ENCODE measurements at places on chromosomes 16 and 17. TPM values are rescaled to one million over a fixed set of nuclear protein-coding genes. Genes with fewer than 3 reads are reported as not detected.

USP31 gene
- 18.9 TPM for total RNA-seq

RNFT1 gene
- 12.9 TPM for total RNA-seq

KRT40 gene
- total RNA-seq = not detected

CCL4L2 gene
- not detected for total RNA-seq

PYY gene
- not detected for total RNA-seq

KRT31 gene
- total RNA-seq = not detected

CPNE7 gene
- total RNA-seq = not detected

PSMC3IP gene
- 4.1 TPM for total RNA-seq

MYH4 gene
- not detected for total RNA-seq

TP53TG3C gene
- total RNA-seq = not detected

CHST6 gene
- total RNA-seq = 1.6 TPM

CTRL gene
- 1.2 TPM for total RNA-seq

PRR35 gene
- not detected for total RNA-seq

RRAD gene
- total RNA-seq = 11.6 TPM

GPR179 gene
- 0.05 TPM for total RNA-seq

KRTAP4-3 gene
- total RNA-seq = not detected

CES4A gene
- total RNA-seq = 7.4 TPM

SLC5A11 gene
- total RNA-seq = not detected

P3H4 gene
- total RNA-seq = 12.1 TPM

Data from posterior vena cava (tissue), 2 donors.